Left ventricle myocardium superior (tissue), 1 donor: ENCODE measurements at places on chromosomes 3 and 15. TPM values are rescaled to one million over a fixed set of nuclear protein-coding genes. Genes with fewer than 3 reads are reported as not detected.

GPR171 gene
- 0.15 TPM for total RNA-seq

GOLGA8Q gene
- total RNA-seq = 1.1 TPM

GRCh38 chr3:159657629-159658028 lies 331.0 kb upstream of the IL12A start:
- no peak for DNase-seq

- DNase-seq = no peak
Measured at GRCh38 chr3:20837676-20838302, 651.8 kb upstream of the SGO1 start.

EDEM1 gene
- 6.1 TPM for total RNA-seq

- no peak for DNase-seq
Measured at GRCh38 chr3:14976317-14976716, 28.9 kb downstream of the NR2C2 start.

GRCh38 chr15:78004222-78004727 lies 73.2 kb downstream of the TBC1D2B start:
- DNase-seq = no peak

GRCh38 chr15:29822100-29822683 lies at the start of gene TJP1:
TJP1 (minus strand) TSS chr15:29822468; CDS start chr15:29822028, 440 bp downstream.
- DNase-seq = peak; percentile 92

CNTN3 gene
- 5.2 TPM for total RNA-seq

- DNase-seq = no peak
Measured at GRCh38 chr3:37564518-37564917, 297.2 kb upstream of the CTDSPL start.

DNA sequence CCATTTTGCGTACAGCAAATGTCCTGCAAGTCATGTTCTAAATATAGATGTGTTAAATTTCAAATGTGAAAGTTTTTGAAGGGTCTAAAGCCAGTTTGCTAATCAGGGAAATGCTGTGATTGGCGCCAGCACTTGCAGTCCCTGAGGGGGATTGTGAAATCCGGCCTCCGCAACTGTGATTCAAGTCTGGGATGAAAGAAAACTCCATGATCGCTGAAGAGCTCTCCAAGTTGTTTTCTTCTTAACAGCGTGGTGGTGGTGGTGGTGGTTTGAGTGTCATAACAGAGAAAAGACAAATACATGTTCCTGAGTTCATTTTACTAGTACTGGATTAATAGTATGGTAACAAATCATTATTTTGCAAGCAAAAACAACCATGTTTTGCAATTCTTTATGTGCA lies 51.8 kb downstream of the MITF start:
- DNase-seq = peak; percentile 79

- DNase-seq = peak; percentile 80
Measured at GRCh38 chr3:127455541-127456450, 134.7 kb downstream of the TPRA1 start.

TBC1D2B gene
- 11.9 TPM for total RNA-seq

DNA sequence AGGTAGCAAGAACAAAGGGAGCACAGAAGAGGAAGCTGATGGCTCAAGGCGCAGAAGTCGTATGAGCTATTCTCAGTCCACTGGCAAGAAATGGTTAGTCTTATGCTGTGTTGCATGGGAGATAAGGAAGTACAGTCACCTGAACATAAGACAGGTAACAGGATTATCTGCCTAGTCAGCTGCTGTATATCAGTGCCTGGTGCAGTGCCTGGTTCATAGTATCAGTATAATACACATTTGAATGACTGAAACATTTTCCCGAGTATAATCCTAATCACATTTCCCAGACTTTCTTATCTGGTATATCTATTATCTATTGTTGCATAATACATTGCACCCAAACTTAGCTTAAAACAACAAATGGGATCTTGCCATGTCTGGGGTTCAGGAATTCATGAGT lies 302.5 kb downstream of the GABRG3 start:
- no peak for DNase-seq

- no peak for DNase-seq
Measured at GRCh38 chr3:192186045-192186444, 541.3 kb downstream of the FGF12 start.

ADAMTS9 gene
- total RNA-seq = 15.1 TPM

DNA sequence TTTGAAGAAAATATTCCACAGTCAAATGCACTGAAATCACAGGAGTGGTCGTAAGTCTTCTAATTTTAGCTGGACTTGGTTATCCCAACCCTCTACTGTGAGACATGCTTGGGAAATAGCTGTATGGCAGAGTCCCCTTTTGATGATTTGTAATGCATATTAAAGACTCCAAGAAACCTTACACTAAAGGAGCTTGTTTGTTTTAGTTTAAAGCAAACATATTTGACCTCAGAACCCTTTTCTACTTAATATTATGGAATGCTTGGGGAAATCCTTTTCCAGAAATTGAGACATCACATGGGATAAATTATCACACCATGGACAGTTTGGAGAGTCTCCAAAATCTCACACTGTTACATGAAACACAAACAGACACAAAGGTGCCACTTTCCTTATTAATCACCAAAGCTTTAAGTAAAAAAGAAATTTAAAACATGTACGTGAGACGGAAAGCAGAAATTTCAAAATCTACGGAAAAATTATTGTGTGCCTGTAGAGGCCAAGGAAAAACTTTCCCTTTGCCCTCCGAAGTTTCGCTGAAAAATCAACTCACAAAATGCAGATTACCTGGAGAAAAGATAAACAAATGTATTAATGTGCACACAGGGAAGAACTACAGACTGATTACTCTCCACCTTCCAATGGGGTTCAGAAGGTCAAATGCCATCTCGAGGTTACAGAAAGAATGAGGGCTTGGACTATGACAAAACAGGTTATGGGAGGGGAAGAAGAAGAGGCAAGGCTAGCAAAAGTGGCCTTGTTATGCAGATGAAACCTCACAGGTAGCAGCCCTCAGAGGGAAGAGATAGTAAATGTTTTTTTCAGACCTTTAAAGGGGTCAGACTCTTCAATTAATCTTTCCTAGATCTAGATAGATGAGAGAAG lies 7.0 kb upstream of the CPB1 start:
- DNase-seq = no peak

ST3GAL6 gene
- total RNA-seq = 27.0 TPM

LRRC34 gene
- 1.6 TPM for total RNA-seq
